ENCODE measurements at places on chromosomes 5 and 9.

GRCh38 chr5:180441564-180442051, 52.6 kb upstream of the CNOT6 start:
- no peak for DNase-seq

DNA sequence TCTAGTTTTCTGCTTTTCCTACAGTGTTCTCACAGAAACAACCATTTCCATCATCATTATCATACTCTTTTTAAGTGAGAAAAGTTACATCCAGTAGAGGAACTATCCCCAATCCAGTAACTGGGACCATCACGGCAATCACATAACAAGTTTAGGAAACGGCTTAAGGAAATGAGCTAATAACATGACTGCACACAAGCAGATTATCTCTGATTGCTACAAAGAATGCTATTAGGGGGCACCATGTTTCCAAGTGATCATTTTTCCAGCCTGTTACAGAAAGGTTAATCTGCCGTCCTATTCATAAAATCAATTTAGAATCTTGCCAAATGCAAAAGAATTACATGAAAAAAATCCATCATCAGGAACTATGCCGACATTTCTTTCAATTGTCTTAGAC, 94.6 kb downstream of the EFNA5 start:
- DNase-seq = no peak

GRCh38 chr5:31347552-31347905, 154.0 kb downstream of the CDH6 start:
- no peak for DNase-seq

- DNase-seq = no peak
Measured at GRCh38 chr9:118883411-118883810, 485.8 kb downstream of the BRINP1 start.

GRCh38 chr5:36056422-36056821, 10.3 kb downstream of the UGT3A2 start:
- no peak for DNase-seq

DNA sequence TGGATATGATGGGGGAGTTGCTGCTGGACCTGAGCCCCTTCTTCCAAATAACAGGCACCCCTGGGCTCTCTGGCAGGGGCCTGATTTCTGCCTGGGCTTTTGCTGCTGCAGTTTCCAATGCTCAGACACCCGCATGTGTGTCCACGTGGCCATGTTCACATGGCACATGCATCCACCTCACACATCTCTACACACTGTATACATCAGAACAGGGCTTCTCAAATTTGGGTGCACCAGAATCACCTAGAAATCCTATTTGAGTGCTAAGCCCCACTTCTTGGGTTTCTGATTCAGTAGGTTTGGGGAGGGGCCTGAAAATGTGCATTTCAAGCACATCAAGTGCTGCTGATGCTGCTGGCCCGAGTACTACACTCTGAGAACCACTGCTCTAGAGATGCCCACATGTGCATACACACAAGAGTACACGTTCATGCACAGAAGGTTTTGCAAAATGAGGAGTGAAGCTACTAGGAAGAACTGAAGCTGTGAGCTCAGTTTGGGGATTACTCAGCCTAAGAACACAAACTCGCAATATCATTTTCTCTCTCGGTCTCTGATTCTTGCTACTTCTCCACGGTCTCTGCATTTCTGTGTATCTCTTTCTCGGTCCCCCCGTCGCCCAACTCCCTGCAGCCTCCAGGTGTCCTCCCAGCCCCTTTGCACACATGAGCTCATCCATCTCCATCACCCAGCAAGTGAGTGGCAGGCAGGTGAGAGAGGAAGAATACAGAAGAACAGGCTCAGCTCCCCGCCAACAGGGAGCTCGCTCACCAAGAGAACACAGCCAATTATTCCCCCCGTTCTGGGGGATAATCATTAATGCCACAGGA, 97.0 kb downstream of the PCDH1 start:
- no peak for DNase-seq

DNA sequence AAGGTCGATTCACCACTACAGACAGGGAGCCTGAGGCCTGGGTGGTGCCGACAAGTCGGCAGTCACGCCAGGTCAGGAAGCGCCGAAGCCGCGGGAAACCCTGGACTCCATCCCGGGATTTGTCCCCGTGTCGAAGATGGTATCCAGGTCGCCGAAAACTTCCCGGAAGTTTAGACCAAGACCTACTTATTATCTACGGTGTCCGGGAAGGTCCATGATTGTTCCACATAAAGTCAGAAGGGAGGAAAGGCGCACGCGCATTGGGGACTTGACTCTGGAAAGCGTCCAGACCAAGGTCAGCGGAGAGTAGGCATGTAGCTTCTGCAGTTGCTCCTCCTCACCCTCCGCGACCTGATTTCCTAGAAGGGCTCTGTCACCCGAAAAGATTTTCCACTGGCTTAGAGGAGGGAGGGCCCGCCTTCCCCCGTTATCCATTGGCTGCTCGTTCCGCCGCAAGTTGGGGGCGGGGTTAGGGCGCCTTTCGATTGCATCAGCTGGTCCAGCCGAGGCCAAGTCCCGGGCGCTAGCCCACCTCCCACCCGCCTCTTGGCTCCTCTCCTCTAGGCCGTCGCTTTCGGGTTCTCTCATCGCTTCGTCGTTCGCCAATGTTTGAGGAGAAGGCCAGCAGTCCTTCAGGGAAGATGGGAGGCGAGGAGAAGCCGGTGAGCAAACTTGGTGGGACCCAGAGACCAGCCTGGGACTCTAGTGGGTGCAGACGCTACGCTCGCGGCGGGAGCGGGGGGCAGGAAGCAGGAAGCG, at the start of gene TARS1:
TSS of gene TARS1 (plus strand) at position 484 of the 759 bp plus-strand sequence. CDS start at position 606, 122 bp downstream.
- DNase-seq = peak; percentile 100

DNA sequence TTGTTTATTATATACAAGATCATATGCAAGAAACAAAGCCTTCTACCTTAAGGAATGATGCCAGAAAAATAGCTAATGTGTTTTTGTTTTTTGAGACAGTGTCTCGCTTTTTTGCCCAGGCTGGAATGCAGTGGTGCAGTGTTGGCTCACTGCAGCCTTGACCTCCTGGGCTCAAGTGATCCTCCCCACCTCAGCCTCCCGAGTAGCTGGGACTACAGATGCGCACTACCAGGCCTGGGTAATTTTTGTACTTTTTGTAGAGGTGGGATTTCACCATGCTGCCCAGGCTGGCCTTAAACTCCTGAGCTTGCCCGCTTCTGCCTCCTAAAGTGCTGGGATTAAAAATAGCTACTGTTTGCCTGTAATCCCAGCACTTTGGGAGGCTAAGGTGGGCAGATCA, 15.1 kb downstream of the ERCC6L2 start:
- no peak for DNase-seq

- no peak for DNase-seq
Measured at GRCh38 chr5:39526914-39527477, 102.2 kb upstream of the DAB2 start.

DNA sequence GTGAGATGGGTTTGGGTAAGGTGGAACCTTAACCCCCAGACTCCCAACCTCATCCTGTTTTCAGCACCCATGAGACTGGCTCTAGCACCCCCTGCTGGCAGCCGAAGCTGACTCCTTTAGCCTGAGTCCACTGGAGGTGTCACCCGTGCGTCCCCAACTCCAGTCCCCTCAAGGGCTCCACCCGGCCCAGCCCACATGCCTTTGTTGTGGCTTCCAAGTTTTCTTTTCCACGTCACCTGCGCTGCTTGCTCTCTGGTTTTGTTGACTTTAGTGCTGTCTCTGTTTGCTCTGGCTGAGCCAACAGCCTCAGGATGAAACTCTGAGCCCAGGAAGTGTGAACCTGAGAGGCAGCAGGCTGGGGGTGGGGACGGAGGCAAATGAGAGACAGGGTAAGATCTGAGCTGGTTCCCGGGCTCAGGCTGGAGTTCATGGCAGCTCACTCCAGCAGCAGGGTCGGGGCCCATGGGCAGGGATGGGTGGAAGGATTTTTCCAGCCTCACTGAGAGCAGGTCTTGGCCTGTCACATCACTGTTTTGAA, 13.2 kb upstream of the AQP7 start:
- DNase-seq = no peak

DNA sequence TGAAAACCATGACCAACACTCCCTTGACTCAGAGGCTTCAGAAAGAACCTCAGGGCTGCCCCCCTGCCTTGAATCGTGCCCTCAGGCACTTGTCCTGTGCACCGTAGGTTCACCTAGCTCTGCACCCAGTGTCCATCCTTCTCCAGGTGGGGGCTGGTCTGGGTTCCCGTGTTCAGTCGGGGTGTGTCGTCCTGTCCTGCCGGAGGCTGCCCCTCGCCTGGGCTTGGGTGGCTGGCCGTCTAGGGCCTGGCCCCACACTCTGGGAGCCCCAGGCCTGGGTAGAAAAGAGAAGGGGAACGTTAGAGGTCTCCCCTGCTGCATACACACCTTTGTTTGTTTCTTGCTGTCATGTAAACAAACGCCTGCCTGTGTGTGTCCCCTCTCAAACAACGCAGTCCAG, 29.3 kb downstream of the CATSPER3 start:
- DNase-seq = no peak

DNA sequence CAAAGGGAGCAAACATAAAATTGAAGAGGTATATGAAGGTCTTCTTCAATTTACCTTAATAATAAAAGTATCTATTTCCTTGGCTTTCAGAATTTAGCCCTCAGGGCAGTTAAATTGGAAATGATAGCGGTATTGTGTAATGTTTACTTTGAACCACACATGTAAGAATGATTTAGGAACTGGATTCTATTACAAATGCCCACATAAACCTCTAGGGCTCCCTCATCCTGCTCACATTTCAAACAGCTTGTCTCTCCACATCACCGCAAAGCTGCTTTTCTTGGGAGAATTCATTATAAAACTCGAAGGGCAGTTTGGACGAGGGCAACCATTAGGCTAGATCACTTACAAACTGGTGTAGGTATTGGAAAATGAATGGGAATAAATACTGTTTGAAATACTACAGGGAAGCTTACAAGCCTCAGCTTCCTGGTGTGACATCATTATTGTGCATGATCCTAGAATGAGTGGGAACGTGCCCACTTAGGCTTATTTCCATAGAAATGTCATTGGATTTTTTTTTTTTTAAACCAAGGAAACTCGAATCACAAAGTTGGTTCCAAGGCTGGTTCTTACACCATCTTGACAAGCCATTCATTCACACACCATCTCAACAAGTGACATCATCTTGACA, 47.3 kb downstream of the MTRR start:
- DNase-seq = no peak

GRCh38 chr5:6389397-6389796, 11.1 kb upstream of the MED10 start:
- no peak for DNase-seq

- no peak for DNase-seq
Measured at GRCh38 chr5:119328753-119329602, 26.8 kb upstream of the TNFAIP8 start.

DNA sequence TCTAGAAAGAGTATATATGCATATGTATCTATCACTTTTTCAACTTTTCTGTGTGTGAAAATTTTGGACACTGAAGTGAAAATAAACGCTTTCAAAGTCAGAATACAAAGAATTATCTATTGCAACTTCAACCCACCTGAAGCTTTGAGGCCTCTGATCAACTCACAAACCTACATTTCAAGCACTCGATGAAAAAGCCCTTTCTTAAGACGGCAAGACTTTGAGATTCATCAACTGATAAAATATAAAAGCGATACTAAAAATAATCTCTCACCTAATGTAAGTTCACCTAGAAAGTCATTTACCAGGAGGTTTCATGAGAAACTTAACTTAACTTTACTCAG, 1.2 kb downstream of the GOLPH3 start:
- no peak for DNase-seq

- DNase-seq = no peak
Measured at GRCh38 chr5:95422838-95423237, 31.7 kb downstream of the FAM81B start.

- peak; percentile 52 for DNase-seq
Measured at GRCh38 chr5:126808521-126808988, 31.6 kb downstream of the LMNB1 start.

GRCh38 chr5:65742565-65743231, 20.7 kb downstream of the NLN start:
- peak; percentile 83 for DNase-seq

DNA sequence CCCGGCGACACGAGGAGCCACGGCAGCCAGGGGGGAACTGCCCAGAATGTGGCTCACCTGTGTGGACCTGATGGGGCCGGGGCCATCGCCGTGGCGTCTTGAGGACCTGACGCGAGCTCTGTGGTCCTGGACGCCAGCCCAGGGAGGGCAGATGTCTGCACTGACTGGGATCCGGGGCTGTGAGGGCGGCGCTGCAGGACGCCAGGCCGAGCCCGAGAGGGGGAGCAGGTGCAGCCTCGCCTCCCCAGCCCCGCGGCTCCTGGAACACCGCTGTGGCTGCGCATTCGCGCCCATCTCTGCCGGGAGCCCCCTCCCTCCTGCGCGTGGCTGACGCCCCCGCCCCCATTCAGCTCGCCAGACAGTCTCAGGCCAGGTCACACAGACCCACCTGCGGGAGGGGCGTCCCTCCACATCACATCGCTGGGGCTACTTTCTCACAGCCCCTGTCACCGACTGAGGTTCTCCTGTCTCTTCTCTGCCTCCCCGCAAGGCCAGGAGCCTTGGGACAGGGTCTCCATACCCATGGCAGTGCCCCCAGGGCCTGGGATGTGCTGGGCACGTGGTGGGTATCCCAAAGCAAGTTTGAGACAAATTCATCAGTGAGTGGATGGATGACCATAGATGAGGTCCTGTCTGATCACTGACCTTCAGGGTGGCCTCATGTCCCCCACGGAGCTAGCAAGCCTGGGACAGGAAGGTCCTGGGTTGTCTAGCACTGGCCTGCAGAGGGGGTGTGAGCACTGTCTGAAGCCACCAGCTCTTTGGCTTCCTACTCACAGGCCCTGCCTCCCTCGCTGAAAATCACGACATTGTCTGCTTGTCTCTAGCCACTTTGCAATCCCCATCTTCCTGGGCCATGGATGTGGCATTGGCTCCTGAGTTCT, 47.3 kb downstream of the RASGEF1C start:
- no peak for DNase-seq

DNA sequence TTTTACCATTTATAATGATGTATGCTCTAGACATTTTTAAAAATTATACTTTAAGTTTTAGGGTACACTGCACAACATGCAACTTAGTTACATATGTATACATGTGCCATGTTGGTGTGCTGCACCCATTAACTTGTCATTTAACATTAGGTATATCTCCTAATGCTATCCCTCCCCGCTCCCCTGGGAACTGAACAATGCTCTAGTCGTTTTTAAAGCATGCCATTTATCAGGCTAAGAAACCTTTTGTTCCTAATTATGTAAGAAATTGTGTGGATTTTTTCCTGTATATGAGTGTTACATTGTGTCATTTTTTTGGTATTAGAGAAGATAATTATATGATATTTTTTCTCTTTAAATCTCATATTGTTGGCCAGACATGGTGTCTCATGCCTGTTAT, 72.8 kb upstream of the SGCD start:
- no peak for DNase-seq

GRCh38 chr5:160251406-160252155, 22.3 kb downstream of the FABP6 start:
- DNase-seq = no peak

GRCh38 chr5:117792476-117792875, 1195.9 kb downstream of the DTWD2 start:
- no peak for DNase-seq

All from SW 1271 (cell line).